ENCODE measurements at places on chromosomes 7 and 10.

DNA sequence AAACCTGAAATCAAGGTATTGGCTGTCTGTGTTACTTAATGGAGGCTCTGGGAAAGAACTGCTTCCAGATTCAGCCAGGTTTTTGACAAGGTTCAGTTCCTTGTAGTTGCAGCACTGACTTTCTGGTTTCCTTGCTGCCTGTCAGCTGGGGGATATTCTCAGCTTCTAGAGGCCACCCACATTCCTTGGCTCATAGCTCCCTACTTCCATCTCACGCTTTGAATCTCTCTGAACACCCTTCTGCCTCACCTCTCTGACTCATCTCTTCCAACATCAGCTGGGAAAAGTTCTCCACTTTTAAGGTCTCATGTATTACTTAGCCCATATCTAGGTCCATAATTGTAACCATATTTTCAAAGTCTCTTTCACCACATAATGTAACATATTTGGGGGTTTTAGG, 22.9 kb upstream of the GPR22 start:
- H3K27ac ChIP-seq, result no peak overlapping the region
- no peak overlapping the region for H3K4me3 ChIP-seq
- H3K27me3 ChIP-seq, result no peaks in the 10 kb centered on the region
- H3K4me1 ChIP-seq, result peaks cover 10% of the 10 kb centered on the region
- DNase-seq, result no peak

- no peak for DNase-seq
- H3K27me3 ChIP-seq, result no peaks in the 10 kb centered on the region
- H3K4me3 ChIP-seq, result no peak overlapping the region
- H3K4me1 ChIP-seq, result peaks cover 44% of the 10 kb centered on the region
Measured at GRCh38 chr10:62636825-62637248, 167.7 kb upstream of the ADO start.

DNA sequence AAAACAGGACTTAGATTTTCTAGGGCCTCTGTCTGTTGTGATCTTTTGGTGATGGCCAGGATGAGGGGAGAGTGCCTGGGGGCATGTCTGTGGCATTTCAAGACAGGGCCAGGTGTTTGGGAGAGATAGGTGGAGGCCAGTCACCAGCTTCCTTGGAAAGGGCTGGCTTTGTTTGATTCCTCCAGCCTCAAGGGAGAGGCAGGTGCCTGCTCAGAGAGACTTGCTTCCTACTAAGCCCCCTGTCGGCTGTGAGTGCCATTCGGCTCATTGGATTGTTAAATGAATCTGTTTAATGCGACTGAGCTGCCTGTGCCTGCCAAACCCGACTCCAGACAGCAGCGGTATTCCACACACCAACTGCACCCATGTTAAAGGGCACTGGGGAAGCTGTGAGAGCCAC, 304.1 kb upstream of the COBL start:
- no peaks in the 10 kb centered on the region for H3K27me3 ChIP-seq
- no peak for DNase-seq
- H3K27ac ChIP-seq, result no peak overlapping the region
- H3K4me1 ChIP-seq, result no peaks in the 10 kb centered on the region
- H3K4me3 ChIP-seq, result no peak overlapping the region

DNA sequence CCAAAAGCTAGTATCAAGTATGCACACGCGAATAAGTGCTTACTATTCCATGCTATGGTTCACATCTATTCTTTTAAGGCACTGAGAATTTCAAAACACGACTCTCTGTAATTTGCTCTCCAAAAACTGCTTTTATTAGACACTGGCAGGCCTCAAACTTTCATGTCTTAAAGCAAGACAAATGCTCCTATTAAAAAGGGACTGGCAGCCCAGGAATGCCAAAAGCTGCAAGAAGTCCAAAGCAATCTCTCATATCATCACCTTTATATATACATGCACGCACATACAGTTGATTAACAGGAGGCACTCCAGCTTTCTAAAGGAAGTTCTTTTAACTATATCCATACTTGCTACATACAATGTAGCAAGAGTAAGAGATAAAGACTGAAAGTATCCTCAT, 34.8 kb downstream of the UBE2H start:
- H3K4me3 ChIP-seq, result no peak overlapping the region
- DNase-seq, result no peak
- H3K27ac ChIP-seq, result no peak overlapping the region
- H3K4me1 ChIP-seq, result peaks cover 46% of the 10 kb centered on the region
- peaks cover 39% of the 10 kb centered on the region for H3K36me3 ChIP-seq

GRCh38 chr10:102322914-102323313, 72.6 kb upstream of the NFKB2 start:
- H3K36me3 ChIP-seq, result peaks cover 12% of the 10 kb centered on the region
- no peak overlapping the region for H3K4me3 ChIP-seq
- no peaks in the 10 kb centered on the region for H3K27me3 ChIP-seq
- H3K27ac ChIP-seq, result no peak overlapping the region
- DNase-seq, result no peak
- peaks cover 25% of the 10 kb centered on the region for H3K4me1 ChIP-seq

- no peak overlapping the region for H3K27ac ChIP-seq
- peaks cover 30% of the 10 kb centered on the region for H3K4me1 ChIP-seq
- DNase-seq, result no peak
Measured at GRCh38 chr10:128043259-128044045, 82.8 kb downstream of the MKI67 start.

DNA sequence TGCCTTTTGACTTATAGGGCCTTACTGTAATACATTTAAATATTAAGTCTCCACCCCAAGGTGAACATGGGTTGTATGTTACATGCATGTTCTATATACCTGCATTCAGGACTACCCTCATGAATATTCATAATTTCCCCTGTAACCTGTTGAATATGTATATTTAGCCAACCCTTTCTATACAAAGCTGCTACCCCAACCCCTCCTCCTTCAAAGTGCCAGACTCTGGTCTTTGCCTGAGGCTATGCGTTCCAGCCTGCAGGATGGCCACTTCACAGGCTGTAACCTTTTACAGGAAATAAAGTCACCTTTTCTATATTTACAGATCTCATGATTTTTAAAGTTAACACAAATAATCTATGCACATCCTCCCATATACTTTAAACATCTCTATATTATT, 10.1 kb upstream of the UNC5B start:
- H3K4me3 ChIP-seq, result no peak overlapping the region
- no peaks in the 10 kb centered on the region for H3K36me3 ChIP-seq
- H3K27ac ChIP-seq, result no peak overlapping the region
- DNase-seq, result no peak

GRCh38 chr7:81211204-81211933, 292.5 kb upstream of the SEMA3C start:
- H3K4me3 ChIP-seq, result no peak overlapping the region
- H3K27me3 ChIP-seq, result no peaks in the 10 kb centered on the region
- no peak overlapping the region for H3K27ac ChIP-seq
- H3K36me3 ChIP-seq, result no peaks in the 10 kb centered on the region
- no peaks in the 10 kb centered on the region for H3K4me1 ChIP-seq

DNA sequence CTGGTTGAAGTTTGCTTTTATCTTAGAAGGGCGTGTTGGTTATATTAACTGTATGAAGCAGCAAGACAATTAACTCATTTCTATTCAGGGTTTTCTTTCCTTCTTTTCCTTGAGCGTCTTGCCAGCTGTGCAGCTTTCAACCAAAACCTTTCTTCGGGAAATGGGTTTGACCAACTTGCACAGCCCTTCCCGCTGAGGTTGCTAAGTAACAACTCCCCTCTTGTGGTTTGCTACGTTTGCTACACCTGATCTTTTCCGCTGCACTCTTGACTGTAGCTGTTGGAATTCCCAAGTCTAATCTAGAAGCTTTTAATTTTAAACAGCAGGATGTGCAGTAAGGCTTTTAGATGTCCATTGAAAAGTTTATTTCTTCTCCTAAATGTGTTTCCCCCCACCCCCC, 116.9 kb downstream of the CDCA7L start:
- H3K4me1 ChIP-seq, result no peaks in the 10 kb centered on the region
- peaks cover 11% of the 10 kb centered on the region for H3K27me3 ChIP-seq
- H3K36me3 ChIP-seq, result no peaks in the 10 kb centered on the region
- no peak overlapping the region for H3K4me3 ChIP-seq

DNA sequence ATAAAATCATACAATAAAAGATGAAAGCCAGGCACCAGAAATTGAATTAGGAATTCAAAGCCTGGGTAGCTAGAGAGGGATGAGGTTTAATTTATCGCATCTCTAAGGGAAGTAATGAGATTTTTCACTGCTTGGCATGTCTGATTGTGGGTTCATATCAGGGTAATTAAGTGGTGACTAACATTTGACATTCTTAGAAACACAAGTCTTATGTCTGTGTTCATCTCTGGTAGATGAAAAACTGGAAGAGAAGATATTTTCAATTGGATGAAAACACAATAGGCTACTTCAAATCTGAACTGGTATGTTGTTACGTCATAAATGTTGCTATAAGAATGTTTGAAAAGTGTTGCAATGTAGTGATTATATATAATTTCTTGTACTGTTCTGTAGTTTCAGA, 36.8 kb upstream of the ARMS2 start:
- peaks cover 61% of the 10 kb centered on the region for H3K4me1 ChIP-seq
- peaks cover 60% of the 10 kb centered on the region for H3K36me3 ChIP-seq
- peak overlapping the region; percentile 79 for H3K27ac ChIP-seq

GRCh38 chr10:80855348-80855971, 317.8 kb downstream of the SH2D4B start:
- H3K27ac ChIP-seq, result no peak overlapping the region
- H3K4me3 ChIP-seq, result no peak overlapping the region
- H3K36me3 ChIP-seq, result no peaks in the 10 kb centered on the region
- DNase-seq, result no peak
- H3K4me1 ChIP-seq, result no peaks in the 10 kb centered on the region

DNA sequence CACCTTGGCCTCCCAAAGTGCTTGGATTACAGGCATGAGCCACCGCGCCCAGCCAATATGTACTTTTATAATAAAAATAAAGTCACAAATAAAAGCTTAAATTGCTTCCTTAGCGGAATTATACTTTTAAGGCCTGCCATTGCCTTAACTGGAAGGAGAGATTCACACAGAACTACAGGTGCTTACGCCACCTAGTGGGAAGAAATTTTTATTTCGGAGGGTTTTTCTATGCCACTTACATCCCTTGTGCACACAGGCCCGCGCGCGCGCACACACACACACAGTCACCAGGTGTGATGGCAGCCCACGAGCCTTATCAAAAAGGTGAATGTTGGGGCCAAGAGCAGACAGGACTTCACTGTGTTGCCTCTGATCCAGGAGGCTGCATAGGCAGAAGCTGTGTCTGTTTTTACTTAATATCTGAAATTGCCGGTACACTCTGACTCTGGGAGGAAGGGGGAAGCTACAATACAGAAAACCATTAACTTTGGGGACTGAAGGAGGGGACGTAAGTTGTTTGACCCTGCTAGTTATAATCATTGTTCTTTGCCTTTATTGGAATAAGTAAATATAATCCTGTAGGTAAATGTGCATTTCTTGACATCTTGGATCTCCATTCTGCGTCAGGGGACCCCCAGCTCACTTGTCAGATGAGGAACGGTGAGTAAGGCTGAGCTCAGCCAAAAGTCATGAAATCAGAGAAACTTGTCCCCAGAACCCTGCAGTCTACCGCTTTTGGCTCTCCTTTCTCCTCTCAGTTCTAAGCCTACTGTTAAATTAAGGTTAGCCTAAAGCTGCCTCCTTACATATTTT, 87.1 kb downstream of the SLC16A9 start:
- H3K36me3 ChIP-seq, result no peaks in the 10 kb centered on the region
- H3K27ac ChIP-seq, result no peak overlapping the region
- no peak overlapping the region for H3K4me3 ChIP-seq
- no peaks in the 10 kb centered on the region for H3K27me3 ChIP-seq
- H3K4me1 ChIP-seq, result peaks cover 3% of the 10 kb centered on the region

- no peaks in the 10 kb centered on the region for H3K4me1 ChIP-seq
- no peaks in the 10 kb centered on the region for H3K27me3 ChIP-seq
- H3K36me3 ChIP-seq, result peaks cover 66% of the 10 kb centered on the region
- no peak overlapping the region for H3K4me3 ChIP-seq
- no peak overlapping the region for H3K27ac ChIP-seq
- DNase-seq, result no peak
Measured at GRCh38 chr7:7596176-7596575, 29.5 kb downstream of the MIOS start.

GRCh38 chr10:124739986-124740368, 4.2 kb downstream of the FAM53B start:
- H3K27me3 ChIP-seq, result no peaks in the 10 kb centered on the region
- peak overlapping the region; percentile 97 for H3K27ac ChIP-seq
- DNase-seq, result no peak
- peaks cover 27% of the 10 kb centered on the region for H3K36me3 ChIP-seq
- peaks cover 82% of the 10 kb centered on the region for H3K4me1 ChIP-seq

GRCh38 chr10:12828736-12829135, 172.8 kb downstream of the CCDC3 start:
- DNase-seq, result no peak
- no peak overlapping the region for H3K27ac ChIP-seq
- H3K4me1 ChIP-seq, result no peaks in the 10 kb centered on the region
- H3K36me3 ChIP-seq, result peaks cover 85% of the 10 kb centered on the region
- H3K4me3 ChIP-seq, result no peak overlapping the region

GRCh38 chr10:58830697-58831096, 318.0 kb downstream of the BICC1 start:
- no peak for DNase-seq
- no peak overlapping the region for H3K4me3 ChIP-seq
- no peaks in the 10 kb centered on the region for H3K4me1 ChIP-seq
- no peaks in the 10 kb centered on the region for H3K27me3 ChIP-seq
- H3K27ac ChIP-seq, result no peak overlapping the region

DNA sequence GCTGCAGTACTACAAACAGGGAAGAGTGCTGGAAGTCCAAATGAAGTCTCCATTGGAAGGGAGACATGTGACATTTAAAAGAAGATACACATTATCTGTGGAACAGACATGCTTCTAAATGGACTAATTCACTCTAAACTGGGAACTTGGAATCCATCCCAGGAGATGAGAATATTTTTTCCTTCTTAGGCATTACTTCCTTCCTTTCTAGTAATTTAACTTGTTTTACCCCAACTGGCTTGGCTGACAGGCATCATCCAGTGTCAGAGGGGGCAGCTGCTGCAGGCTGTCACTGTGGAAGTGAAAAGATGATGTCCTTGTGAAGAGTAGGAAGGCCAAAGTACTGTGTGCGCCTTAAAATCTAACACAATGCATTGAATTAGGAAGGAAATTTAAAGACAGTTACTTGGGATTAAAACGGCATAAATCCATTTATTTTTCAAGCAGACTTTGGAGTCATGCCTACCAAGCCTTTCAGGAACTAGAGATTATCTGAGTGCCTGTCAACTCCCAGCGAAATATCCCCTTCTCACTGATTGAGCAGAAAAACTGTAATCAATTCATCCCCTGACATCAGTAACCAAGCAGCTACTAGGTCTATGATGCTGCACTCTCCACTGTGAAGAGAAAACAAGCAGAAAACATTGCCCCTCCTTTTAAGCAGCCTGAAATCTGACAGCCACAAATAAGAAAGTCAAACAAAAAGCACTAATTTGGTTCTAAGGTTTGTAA, 161.2 kb downstream of the DGKI start:
- H3K27ac ChIP-seq, result no peak overlapping the region
- H3K27me3 ChIP-seq, result no peaks in the 10 kb centered on the region
- no peak for DNase-seq
- H3K36me3 ChIP-seq, result no peaks in the 10 kb centered on the region

GRCh38 chr7:12923971-12924370, 236.5 kb downstream of the ARL4A start:
- H3K4me3 ChIP-seq, result no peak overlapping the region
- no peaks in the 10 kb centered on the region for H3K4me1 ChIP-seq
- no peaks in the 10 kb centered on the region for H3K36me3 ChIP-seq
- DNase-seq, result no peak

GRCh38 chr10:31314256-31315150, 4.5 kb upstream of the ZEB1 start:
- H3K27me3 ChIP-seq, result no peaks in the 10 kb centered on the region
- DNase-seq, result no peak
- no peak overlapping the region for H3K27ac ChIP-seq
- H3K4me1 ChIP-seq, result peaks cover 13% of the 10 kb centered on the region
- H3K4me3 ChIP-seq, result no peak overlapping the region

- H3K4me3 ChIP-seq, result no peak overlapping the region
- H3K4me1 ChIP-seq, result no peaks in the 10 kb centered on the region
- no peak for DNase-seq
- H3K27me3 ChIP-seq, result peaks cover 2% of the 10 kb centered on the region
- no peak overlapping the region for H3K27ac ChIP-seq
- H3K36me3 ChIP-seq, result no peaks in the 10 kb centered on the region
Measured at GRCh38 chr7:150565239-150565638, 2.0 kb upstream of the GIMAP4 start.
